Cardiac septum (tissue), 1 donor: ENCODE measurements at places on chromosomes 3 and 15. TPM values are rescaled to one million over a fixed set of nuclear protein-coding genes. Genes with fewer than 3 reads are reported as not detected.

The TRIM71 gene
- total RNA-seq: not detected

The DNAH12 gene
- total RNA-seq: 0.22 TPM

The MYO5C gene
- total RNA-seq: 2.0 TPM

The EMC7 gene
- total RNA-seq: 55.6 TPM

The EEFSEC gene
- 19.3 TPM for total RNA-seq

The GP5 gene
- 0.22 TPM for total RNA-seq

The LCTL gene
- total RNA-seq: not detected

The CRYGS gene
- 1.8 TPM for total RNA-seq

The XYLB gene
- 0.46 TPM for total RNA-seq

The STAB1 gene
- 52.2 TPM for total RNA-seq

The SHC4 gene
- total RNA-seq: 3.3 TPM

The CCR9 gene
- total RNA-seq: not detected

The SERPINI1 gene
- total RNA-seq: 10.5 TPM

The CADM2 gene
- total RNA-seq: 0.65 TPM

The IL17RE gene
- 1.1 TPM for total RNA-seq

The ITIH4 gene
- 3.2 TPM for total RNA-seq

- DNase-seq: no peak
These were observed 266.1 kb downstream of the ADAMTSL3 start for GRCh38 chr15:83919978-83920510.

GRCh38 chr3:65953301-65953812, 85.4 kb downstream of the MAGI1 start:
- DNase-seq: no peak

GRCh38 chr3:65006300-65006739, 318.5 kb upstream of the ADAMTS9 start:
- no peak for DNase-seq

DNA sequence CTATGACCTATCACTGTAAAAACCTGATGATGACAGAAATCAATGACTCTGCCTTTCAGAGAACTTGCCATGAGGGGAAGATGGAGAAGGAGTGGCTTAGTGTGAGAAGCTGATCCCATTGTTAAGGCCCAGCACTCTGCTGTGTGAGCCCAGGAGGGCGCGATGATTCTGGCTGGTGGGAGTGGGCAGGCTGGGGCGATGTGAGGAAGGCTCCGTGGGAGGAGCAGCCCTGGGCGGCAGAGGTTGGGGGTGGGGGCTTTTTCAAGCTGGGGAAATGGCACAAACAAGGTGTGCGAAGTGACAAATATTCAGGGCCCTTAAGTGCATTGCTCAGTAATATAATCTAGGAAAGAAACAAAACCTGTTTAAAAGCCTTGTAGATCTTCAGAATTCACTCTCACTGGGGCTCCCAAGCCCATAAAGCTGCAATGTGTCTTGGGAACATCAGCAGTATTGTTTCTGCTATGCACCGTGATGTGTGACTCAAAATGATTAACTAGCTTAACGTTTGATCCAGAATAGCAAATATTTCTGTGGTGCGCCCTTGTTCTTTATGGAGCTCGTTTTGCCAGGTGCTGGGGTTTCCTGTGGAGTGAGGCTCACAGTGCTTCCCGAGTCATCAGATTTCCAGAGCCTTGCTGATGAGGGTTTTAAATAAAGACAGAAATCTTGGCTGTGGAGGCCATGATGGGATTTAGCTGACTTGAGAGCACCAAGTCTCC, 141.0 kb downstream of the CHDH start:
- DNase-seq: no peak

GRCh38 chr3:127330385-127330784, 42.5 kb upstream of the PRR20G start:
- no peak for DNase-seq

DNA sequence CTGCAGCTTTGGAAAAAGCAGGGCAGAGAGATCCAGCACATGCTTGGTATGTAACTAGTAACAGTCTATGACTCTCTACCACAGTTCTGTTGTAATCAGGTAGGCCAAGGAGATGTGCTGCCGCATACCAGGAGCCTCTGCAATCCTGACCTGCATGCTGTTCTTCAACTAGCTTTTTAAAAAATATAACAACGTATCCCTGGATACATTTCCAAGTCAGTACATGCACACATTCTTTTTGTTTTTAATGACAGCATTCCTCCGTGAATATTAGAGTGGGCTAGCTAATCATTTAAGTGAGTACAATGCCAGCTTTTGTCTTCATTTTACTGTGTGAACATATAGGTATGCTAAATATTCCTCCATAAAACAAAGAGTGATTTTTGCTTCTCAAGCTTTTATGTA, 437.8 kb downstream of the RBMS3 start:
- no peak for DNase-seq

GRCh38 chr3:71129611-71130431, 453.7 kb downstream of the FOXP1 start:
- DNase-seq: no peak

DNA sequence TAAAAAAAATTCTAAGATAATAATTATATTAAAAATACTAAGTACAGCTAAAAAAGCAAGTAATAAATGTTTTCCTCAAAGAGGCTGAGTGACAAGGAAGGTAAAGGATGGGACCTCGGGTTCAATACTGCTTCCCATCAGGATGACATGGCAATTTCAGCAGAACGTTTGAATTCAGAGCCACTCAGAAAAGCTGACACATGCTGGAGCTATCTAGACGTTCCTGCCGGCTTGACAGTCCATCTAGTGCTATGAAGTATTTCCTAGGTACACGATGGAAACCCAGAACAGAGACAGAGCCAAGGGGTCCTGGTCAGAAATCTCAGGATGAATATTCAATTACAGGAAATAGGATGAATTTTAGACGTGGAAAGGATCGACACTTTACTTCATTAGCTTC, 361.8 kb downstream of the FGF12 start:
- no peak for DNase-seq

- DNase-seq: no peak
These were observed 10.4 kb upstream of the ARIH1 start for GRCh38 chr15:72463702-72464101.

GRCh38 chr3:193347521-193348501, 30.7 kb downstream of the ATP13A5 start:
- DNase-seq: no peak

DNA sequence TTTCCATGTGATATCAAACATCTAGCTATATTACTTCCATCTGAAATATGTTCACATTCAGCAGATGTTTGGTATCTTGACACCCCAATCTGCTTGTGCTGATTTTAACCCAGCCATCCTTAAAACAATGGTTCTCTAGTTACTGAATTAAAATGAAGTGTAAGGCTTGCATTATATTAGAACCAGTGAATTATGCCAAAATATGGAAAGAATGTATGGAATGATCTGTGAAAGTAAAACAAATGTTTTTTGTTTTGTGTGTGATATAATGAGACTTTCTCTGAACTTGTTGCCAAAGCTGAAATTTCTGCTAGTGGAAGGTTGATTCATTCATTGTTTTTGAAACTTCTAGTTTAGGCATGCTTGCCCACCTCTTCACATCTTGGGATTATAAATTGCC, 317.1 kb downstream of the MEX3B start:
- DNase-seq: no peak

GRCh38 chr3:54772051-54772450, 155.8 kb downstream of the LRTM1 start:
- no peak for DNase-seq

DNA sequence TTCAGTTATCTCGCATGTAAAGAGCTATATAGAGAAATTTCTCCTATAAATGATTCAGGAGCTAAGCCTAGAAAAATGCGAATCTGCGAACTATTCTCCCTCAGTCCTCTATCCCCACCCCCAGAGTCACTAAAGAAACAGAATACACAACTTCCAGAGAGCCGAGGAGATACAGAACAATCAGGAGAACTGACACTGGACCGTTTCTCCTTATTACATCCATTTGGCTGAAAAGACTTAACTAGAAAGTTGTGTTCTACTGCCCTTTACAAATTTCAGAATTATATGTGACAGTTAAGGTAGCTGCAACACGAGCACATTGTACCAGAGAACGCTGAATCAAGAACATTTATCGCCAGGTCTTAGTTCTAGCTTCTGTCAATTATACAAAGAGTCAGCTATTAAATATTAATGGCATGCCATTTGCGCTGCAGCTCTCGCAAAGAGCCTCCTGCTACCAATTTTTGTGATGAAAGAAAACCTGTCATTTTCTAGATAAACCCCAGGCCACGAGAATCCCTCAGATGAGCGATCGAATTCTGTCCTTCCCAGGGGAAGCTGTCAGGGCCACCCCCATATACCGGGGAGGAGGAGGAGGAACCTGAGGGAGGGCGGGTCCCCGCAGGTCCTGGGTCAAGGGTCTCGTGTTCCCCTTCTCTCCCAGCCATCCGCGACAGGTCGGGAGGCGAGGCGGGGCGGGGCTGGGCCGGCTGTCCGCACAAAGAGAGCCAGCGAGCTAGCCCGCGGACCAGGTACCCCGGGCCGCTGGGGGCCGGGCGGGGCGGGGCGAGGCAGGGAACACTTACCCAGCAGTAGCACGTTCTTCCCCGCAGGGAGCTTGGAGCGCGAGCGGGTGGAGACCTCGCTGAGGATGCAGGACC, 878 bp downstream of the DYNC1LI1 start:
- peak; percentile 87 for DNase-seq

DNA sequence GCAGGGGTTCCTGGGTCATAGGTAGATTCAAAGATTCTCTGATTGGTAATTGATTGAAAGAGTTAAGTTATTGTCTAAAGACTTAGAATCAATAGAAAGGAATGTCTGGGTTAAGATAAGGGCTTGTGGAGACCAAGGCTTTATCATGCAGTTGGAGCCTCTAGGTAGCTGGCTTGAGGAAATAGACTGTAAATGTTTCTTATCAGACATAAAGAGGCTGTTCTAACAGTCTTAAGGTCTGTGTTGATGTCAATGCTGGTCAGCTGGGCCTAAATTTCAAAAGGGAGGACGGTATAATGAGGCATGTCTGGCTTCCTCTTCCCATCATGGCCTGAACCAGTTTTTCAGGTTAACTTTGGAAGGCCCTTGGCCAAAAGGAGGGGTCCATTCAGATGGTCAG, 48.9 kb downstream of the GASK1A start:
- DNase-seq: no peak
